ENCODE measurements at places on chromosomes 13 and 19.

DNA sequence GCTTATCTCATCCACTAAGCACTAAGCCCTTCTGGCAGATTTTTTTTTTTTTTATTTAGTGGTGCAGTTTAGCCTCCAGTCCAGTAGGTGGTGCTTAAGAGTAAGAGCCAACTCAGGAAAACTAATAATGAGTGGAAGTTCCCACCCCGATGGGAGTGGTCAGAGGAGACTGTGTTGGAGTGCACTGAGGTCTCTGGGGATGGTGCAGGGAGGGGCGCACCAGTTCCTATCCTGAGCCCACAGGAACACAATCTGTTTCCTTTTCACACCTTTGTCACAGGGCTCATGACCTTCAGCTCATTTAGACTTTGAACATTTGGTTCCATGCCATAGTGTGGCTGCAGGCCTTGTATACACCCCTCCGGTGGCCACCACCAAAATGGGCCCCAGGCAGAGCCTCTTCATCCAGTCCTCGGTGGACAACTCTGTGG lies 367.4 kb downstream of the SPRY2 start:
- DNase-seq: no peak

DNA sequence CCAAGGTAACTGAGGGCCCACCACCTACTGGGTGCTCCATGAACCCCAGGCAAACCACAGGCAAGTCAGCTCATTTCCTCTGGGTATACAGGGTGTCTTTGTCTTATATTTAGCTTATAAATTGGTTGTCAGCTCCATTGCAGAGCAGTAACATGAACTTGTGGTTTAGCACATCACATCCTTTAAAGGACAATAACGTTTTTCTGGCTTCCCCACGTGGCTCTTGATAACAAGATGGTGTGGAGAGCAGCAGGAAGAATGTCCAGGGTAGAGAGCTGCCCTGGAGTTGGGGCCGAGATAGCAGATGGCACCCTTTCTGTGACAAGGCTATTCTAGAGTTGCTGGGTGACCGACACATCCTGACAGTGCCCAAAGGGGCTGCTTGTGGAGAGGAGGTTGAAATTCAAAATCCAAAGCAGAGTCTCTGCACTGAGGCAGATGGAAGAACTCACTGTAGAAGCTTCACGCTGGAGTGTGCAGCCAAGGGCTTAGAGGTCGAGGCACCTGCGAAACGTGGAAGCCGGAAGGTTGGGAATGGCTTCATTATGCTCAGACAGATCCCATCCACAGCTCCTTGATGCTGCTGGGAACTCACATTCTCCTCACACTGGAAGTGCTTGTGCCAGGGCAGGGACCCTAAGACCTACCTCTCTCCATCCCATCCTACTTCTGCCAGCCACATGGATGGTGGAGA lies 133.0 kb upstream of the FRY start:
- DNase-seq: no peak

DNA sequence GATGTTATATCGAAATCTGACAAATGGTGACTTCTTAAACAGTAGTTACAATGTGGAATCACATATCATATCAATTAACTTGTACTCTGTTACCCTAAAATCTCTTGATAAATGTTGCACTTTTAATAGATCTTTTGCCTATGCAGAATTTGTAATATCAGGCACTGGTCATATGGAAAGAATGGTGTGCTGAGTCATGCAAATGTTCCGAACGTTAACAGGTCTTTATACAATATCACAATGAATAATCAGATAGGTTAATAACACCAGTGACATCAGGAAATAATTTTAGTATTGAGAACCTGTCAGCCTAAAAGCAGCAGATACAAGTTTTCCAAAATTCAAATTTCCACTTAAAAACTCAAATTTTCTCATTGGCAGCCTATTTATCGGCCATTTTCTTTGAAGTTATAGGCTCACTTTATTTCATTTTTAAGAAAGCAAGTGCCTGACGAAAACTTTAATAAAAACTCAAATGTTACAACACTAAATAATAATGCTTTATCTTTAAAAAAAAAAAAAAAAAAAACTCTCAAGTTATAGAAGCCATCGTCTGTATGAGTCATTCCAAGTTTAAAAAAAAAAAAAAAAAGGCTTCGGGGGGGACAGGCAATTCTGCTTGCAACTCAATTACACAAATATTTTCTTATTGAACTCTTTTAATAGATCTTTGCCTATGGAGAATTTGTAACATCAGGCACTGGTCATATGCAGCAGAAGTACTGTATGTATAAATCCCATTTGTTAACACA lies 180.9 kb downstream of the DIAPH3 start:
- no peak for DNase-seq

GRCh38 chr13:51815848-51816247 lies 11.9 kb upstream of the DHRS12 start:
- no peak for DNase-seq

GRCh38 chr13:45401314-45401713 lies 16.9 kb downstream of the SLC25A30 start:
- no peak for DNase-seq

Measured in activated naive CD8-positive, alpha-beta T cell treated with anti-CD3 and anti-CD28 coated beads, Interleukin-2, amount 10 ng/mL, durations not matched to agents 7 days and 5 days (primary cell).